ENCODE measurements at places on chromosomes 7 and 10. TPM values are rescaled to one million over a fixed set of nuclear protein-coding genes. Genes with fewer than 3 reads are reported as not detected.

Gene SFTPA1
- total RNA-seq, result not detected

Gene VGF
- 0.55 TPM for total RNA-seq

Gene KLF14
- not detected for total RNA-seq

Gene NYAP1
- total RNA-seq, result 0.43 TPM

Gene SMO
- total RNA-seq, result 0.57 TPM

Gene CLCN1
- not detected for total RNA-seq

Gene SPDYE2
- not detected for total RNA-seq

Gene MYH16
- not detected for total RNA-seq

Gene DNAH11
- 0.59 TPM for total RNA-seq

Gene SYT15B
- total RNA-seq, result 2.3 TPM

Gene SDK1
- total RNA-seq, result not detected

GRCh38 chr10:36540611-36541010 lies 584.8 kb upstream of the ANKRD30A start:
- H3K27me3 ChIP-seq, result no peaks in the 10 kb centered on the region
- H3K4me3 ChIP-seq, result no peak overlapping the region
- H3K36me3 ChIP-seq, result no peaks in the 10 kb centered on the region
- DNase-seq, result no peak
- no peaks in the 10 kb centered on the region for H3K4me1 ChIP-seq
- no peak overlapping the region for H3K27ac ChIP-seq

- DNase-seq, result no peak
- H3K27ac ChIP-seq, result no peak overlapping the region
- no peaks in the 10 kb centered on the region for H3K27me3 ChIP-seq
- H3K36me3 ChIP-seq, result no peaks in the 10 kb centered on the region
Observed at GRCh38 chr10:7045891-7046599, 364.8 kb downstream of the SFMBT2 start.

DNA sequence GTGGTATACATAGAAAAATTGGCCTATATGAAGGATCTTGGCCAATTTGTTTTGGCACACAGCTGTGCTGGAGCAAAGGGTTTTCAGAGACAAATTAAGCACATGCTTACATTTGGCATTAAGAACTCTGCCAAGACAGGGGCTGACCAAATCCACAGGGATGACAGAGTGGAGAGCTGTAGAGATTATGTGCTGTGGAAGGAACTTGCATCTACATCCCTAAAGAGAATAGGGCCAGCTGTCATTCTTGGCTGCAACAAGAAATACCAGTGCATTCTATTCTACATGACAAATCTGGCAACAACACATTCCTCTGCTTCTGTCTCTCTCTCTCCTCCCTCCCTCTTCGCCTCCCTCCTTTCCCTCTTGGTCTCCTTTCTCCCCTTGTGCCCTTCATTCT lies 75.6 kb downstream of the POM121L12 start:
- H3K36me3 ChIP-seq, result no peaks in the 10 kb centered on the region
- peaks cover 7% of the 10 kb centered on the region for H3K4me1 ChIP-seq
- DNase-seq, result no peak
- no peak overlapping the region for H3K4me3 ChIP-seq
- no peak overlapping the region for H3K27ac ChIP-seq

DNA sequence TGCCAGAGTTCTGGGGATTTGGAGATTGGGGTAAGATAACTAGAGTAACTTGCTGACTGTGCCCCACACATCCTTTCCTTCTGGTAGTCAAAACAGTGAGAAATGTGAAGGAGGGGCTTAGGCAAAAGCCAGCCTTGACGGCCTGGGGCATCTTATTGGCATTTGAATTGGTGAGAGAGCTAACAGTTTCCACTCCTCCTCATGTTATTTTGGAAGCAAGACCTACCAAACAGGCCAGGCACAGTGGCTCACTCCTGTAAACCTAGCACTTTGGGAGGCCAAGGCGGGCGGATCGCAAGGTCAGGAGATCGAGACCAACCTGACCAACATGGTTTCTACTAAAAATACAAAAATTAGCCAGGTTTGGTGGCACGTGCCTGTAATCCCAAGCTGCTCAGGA lies 596.6 kb downstream of the GRM8 start:
- H3K27me3 ChIP-seq, result no peaks in the 10 kb centered on the region
- no peak overlapping the region for H3K27ac ChIP-seq
- no peak for DNase-seq
- no peak overlapping the region for H3K4me3 ChIP-seq
- no peaks in the 10 kb centered on the region for H3K4me1 ChIP-seq

GRCh38 chr10:107814865-107815487 lies 650.5 kb upstream of the SORCS1 start:
- H3K36me3 ChIP-seq, result no peaks in the 10 kb centered on the region
- H3K27me3 ChIP-seq, result no peaks in the 10 kb centered on the region
- no peak for DNase-seq
- H3K4me1 ChIP-seq, result no peaks in the 10 kb centered on the region

DNA sequence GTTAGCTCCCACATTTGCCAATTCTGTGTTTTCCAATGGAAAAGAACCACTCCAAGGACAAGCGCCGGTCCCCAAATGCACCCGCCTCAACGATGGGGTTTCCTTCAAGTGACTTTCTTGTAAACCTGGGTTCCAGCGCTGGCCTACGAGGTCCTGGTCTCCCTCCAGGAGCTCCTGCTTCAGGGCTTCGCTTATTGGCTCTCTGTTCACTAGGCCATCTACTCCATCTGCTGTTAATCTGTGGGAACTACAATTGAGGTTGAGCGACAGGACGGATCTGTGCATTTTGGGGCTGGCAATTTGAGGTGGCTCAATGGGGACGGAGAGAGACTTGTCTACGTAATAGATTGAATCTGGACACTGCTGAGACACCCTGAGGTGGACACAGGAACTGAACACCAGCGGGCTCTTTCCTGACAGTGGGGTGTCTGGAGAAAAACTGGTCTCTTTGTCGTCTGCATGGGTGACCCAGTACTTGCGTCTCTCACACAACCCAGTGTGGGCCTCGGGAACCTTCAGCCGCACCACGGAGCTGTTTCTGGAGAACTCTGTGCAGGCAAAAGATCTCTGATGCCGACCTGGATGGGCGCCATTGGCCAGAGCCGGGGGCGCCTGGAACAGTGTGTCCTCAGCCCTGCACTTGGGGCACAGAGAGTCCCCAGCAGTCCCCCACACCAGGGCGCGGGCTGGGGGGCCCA lies 115.9 kb upstream of the ADAM12 start:
- no peak overlapping the region for H3K27ac ChIP-seq
- peak; percentile 56 for DNase-seq
- H3K36me3 ChIP-seq, result no peaks in the 10 kb centered on the region
- H3K27me3 ChIP-seq, result peaks cover 5% of the 10 kb centered on the region

GRCh38 chr7:156082048-156083040 lies 270.1 kb upstream of the SHH start:
- no peaks in the 10 kb centered on the region for H3K4me1 ChIP-seq
- H3K27me3 ChIP-seq, result no peaks in the 10 kb centered on the region
- no peak overlapping the region for H3K27ac ChIP-seq
- no peak overlapping the region for H3K4me3 ChIP-seq

GRCh38 chr10:97843281-97843671 lies 6.4 kb upstream of the GOLGA7B start:
- no peak for DNase-seq
- no peaks in the 10 kb centered on the region for H3K36me3 ChIP-seq
- H3K27ac ChIP-seq, result no peak overlapping the region
- peaks cover 12% of the 10 kb centered on the region for H3K27me3 ChIP-seq

- no peaks in the 10 kb centered on the region for H3K36me3 ChIP-seq
- H3K27ac ChIP-seq, result no peak overlapping the region
- H3K4me1 ChIP-seq, result no peaks in the 10 kb centered on the region
- H3K27me3 ChIP-seq, result peaks cover 14% of the 10 kb centered on the region
Observed at GRCh38 chr10:12995425-12995861, 6.1 kb downstream of the CCDC3 start.

GRCh38 chr7:76358011-76358480 lies 745 bp downstream of the YWHAG start:
- H3K27me3 ChIP-seq, result no peaks in the 10 kb centered on the region
- H3K4me1 ChIP-seq, result peaks cover 41% of the 10 kb centered on the region
- H3K27ac ChIP-seq, result peak overlapping the region; percentile 97
- peak overlapping the region; percentile 99 for H3K4me3 ChIP-seq

DNA sequence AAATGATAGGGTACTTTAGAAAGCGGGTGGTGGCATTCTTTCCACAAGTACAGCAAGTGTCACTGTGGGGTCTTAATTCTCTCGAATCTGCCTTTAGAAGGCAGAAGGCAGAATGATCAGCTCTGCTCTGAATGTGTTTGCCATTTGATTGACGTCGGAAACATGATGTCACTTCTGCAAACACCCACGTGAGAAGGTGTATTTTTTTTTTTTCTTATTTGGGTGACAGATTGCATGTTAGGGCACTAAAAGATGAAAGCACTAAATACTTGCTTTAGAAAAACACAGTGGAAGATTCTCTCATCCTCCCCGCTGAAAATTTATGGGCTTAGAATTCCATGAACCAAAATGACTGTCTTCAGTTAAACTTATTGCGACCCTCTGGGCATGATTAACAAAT lies 150.2 kb downstream of the TCF7L2 start:
- no peak overlapping the region for H3K4me3 ChIP-seq
- H3K4me1 ChIP-seq, result peaks cover 42% of the 10 kb centered on the region
- peaks cover 4% of the 10 kb centered on the region for H3K27me3 ChIP-seq
- H3K36me3 ChIP-seq, result peaks cover 16% of the 10 kb centered on the region

DNA sequence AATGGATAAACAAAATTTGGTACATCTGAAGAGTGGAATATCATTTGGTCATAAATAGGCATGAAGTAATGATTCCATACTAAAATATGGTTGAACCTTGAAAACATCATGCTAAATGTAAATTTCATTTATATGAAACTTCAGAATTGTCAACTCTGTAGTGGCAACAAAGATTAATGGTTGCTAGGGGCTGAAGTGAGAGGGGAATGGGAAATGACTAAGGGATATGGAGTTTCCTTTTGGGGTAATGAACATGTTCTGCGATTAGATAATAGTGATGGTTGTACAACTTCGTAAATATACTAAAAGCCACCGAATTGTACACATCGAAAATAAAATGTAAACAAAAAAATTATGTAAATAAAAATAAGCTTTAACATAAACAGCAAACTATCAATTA lies 384.1 kb upstream of the STEAP1 start:
- no peak overlapping the region for H3K27ac ChIP-seq
- H3K4me1 ChIP-seq, result no peaks in the 10 kb centered on the region
- no peak overlapping the region for H3K4me3 ChIP-seq
- H3K36me3 ChIP-seq, result no peaks in the 10 kb centered on the region

DNA sequence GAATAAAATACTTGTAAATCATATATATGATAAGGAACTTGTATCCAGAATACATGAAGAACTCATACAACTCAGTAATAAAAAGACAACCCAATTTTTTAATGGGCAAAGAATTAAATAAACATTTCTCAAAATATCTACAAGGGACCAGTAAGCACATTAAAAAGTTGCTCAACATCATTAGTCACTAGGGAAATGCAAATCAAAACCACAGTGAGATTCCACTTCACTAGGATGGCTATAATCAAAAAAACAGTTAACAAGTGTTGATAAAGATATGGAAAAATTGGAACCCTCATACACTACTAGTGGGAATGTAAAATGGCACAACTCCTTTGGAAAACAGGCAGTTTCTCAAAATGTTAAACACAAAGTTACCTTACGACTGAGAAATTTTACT lies 40.3 kb upstream of the YAE1 start:
- DNase-seq, result no peak
- no peak overlapping the region for H3K4me3 ChIP-seq
- H3K27me3 ChIP-seq, result peaks cover 27% of the 10 kb centered on the region
- no peak overlapping the region for H3K27ac ChIP-seq
- H3K4me1 ChIP-seq, result peaks cover 19% of the 10 kb centered on the region
- H3K36me3 ChIP-seq, result no peaks in the 10 kb centered on the region

- H3K27ac ChIP-seq, result no peak overlapping the region
- peaks cover 25% of the 10 kb centered on the region for H3K36me3 ChIP-seq
Observed at GRCh38 chr7:10939237-10939910, 34.3 kb upstream of the PHF14 start.

DNA sequence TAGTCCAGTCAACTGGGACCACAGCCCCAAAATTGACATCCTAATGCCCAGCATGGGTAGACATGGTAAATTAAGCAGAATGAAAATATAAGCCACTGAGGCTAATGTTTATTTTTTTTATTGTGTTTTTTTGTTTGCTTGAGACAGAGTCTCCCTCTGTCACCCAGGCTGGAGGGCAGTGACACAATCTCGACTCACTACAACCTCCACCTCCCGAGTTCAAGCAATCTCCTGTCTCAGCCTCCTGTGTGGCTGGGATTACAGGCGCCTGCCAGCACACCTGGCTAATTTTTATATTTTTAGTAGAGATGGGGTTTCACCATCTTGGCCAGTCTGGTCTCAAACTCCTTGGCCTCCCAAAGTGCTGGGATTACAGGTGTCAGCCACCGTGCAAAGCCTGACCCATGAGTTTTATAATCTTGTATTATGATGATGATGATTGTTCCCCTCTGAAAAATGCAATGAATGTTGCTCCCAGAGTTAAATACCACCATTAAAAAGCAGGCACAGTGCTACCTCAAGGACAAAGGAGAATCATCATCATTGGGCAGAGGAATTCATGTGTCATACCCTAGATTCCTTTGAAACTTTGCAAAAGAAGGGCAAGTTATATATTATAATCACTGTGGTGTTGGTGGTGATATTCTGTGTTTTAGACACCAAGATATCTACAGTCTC lies 228.0 kb downstream of the PARD3 start:
- peaks cover 62% of the 10 kb centered on the region for H3K4me1 ChIP-seq
- H3K27me3 ChIP-seq, result no peaks in the 10 kb centered on the region
- no peak overlapping the region for H3K4me3 ChIP-seq
- H3K36me3 ChIP-seq, result peaks cover 7% of the 10 kb centered on the region

DNA sequence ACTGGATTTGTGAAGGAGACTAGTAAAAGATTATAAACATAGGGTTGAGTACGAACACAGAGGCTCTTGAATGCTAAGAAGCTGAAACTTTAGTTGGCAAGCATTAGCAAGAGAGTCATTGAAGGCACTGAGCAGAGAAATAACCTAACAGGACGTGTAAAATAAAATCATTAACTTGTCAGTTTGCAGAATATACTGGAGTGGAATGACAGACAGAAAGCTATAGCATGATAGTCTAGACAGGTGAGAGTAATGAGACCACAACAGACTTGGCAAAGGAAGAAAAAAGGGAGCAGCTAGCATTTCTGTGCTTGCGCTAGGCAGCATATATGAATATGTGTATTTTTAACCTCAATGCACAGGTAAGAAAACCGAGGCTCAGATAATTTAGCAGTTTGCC lies 30.8 kb downstream of the MINDY3 start:
- no peak for DNase-seq
- no peaks in the 10 kb centered on the region for H3K4me1 ChIP-seq
- no peak overlapping the region for H3K4me3 ChIP-seq

All from HFFc6 (cell line).